ENCODE measurements at places on chromosomes 16 and 17. TPM values are rescaled to one million over a fixed set of nuclear protein-coding genes. Genes with fewer than 3 reads are reported as not detected.

GRCh38 chr16:4556580-4556979 is 440 bp downstream of the C16orf96 start:
- no peak for DNase-seq

DNA sequence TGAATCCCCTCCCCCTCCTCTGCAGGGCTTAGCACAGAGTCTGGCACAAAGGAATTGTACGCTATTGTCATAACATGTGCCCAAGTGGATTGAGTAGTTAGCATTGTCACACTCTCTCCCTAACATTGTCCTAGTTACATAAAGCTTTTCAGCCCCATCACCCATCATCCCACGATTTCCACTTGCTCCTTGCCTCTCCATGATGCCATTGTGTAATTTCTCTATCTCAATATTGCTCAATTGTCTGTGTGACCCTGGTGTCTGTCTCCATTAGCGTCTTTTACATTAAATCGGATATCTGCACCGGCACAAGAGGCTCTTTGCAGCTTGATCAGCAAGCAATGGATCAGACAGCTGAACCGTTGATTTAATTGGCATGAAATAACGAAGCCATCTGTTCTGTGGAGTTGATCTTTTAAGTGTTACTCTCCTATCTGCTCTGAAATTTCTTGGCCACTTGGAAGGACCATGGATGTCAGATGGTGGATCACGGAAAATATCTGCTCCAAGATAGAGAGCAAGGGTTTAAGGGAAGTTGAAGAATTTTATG is 77.0 kb upstream of the HS3ST4 start:
- DNase-seq, result no peak

DNA sequence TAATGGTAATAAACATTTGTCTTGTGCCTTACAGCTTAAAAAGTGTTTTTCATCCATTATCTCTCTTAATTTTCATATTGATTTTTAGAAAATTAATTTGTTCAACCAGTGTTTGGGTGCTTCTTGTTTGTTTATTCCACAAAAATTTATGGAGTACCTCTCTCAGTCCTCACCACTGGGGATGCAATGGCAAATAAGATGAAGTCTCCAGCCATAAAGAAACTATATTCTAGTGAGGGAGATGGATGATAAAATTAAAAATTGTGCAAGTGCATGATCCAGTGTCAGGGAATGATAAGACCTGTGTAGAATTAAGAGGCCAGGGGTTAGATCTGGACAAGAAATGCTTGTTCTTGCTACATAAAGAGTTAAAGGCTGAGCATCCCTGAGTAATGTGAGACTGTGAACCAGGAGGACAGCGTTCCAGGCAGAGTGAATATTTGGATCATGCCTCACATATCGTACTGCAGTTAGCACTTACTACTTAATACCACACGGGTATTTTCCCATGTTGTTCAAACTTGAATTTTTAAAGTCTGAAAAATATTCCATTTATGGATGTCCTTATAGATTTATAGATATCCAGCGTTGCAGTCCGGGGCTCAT is 535.7 kb upstream of the HSBP1 start:
- DNase-seq, result no peak

GRCh38 chr17:82937411-82938371 is 97.9 kb upstream of the ZNF750 start:
- DNase-seq, result no peak

- DNase-seq, result no peak
Measured at GRCh38 chr16:1821861-1822611, 4.6 kb downstream of the HAGH start.

GRCh38 chr16:53219795-53220454 is 165.1 kb downstream of the CHD9 start:
- no peak for DNase-seq

SRSF2 gene
- 286 TPM for total RNA-seq

- DNase-seq, result no peak
Measured at GRCh38 chr16:53537626-53538025, 34.6 kb upstream of the AKTIP start.

All from esophagus squamous epithelium (tissue), 5 donors.